CD4-positive, alpha-beta T cell treated with Interleukin-4 for 4 hours (primary cell): ENCODE measurements at places on chromosomes 12 and 14.

DNA sequence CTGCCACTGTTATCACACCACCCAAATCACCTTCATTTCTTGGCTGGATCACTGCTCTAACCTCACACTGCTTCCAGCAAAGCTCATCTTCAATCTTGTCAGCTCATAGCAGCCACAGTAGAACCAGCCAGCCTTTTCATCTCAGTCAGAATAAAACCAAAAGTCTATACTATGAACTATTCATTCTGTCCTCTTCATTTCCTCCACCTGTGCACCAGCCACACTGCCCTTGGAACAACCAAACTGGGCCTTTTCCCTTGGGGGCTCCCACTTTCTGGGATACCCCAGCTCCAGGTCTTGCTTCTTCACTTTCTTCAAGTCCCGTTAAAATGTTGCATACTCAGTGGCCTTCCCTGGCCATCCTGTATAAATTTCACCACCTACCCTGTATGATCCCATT lies 234.4 kb upstream of the DAAM1 start:
- DNase-seq: no peak

DNA sequence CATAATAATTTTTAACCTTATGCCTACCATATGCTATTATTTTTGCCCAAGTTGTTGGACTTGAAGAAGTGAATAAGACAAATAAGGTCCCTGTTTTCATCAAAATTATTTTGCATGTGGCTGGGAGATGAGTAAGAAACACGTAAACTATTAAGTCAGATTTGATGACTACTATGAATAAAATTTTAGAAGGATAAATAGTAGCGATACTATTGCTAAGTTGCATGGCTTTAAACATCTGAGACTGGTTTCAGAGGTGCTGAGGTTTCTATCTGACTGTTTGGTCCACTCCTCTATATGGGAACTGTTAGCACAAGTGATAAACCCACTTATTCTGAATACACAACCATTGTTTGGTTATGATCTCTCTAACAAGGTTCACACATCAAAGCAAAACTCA lies 674.3 kb upstream of the MDGA2 start:
- DNase-seq: no peak

- DNase-seq: no peak
Measured at GRCh38 chr12:11609045-11609444, 40.4 kb upstream of the ETV6 start.

GRCh38 chr12:116122628-116123027 lies 154.9 kb downstream of the MED13L start:
- no peak for DNase-seq

DNA sequence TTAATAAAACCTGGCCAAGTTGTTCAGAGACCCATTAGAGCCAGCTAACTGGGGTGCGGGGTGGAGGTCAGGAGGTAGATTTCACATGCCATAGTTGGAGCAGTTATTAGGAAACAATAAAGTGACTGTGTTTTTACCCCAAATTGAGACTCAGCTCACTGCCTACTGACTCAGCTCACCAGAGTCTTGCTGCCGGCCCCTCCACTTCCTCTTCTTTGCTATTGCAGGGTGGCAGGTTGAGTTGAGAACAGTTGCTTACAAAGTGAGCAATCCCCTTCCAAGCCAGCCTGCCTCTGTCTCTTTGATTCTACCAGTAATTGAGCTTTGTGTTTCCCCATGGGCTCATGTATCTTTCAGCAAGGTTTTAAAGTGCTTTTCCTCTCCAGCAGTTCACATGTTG lies 12.9 kb downstream of the ST8SIA1 start:
- DNase-seq: peak; percentile 64

DNA sequence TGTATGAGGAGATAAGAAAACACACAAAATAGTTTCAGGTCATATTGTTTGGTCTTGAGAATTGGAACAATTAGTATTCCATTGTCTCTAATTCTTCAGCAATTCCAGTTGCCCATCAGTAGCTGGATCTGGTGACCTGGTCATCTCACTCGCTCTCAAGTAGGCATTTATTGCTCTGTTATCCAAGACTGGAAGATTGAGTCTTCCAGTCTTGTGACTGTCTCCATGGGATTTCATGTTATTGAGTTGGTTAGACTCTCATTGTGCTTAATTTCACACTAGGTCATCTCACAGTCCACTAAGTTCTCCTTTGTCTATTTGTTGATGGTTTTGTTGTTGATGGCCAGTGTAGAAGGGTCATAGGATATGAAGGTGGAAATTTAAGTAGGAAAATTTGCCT lies 47.5 kb downstream of the FBXO34 start:
- DNase-seq: no peak

GRCh38 chr12:61161961-61162360 lies 1098.2 kb upstream of the USP15 start:
- DNase-seq: no peak

- no peak for DNase-seq
Measured at GRCh38 chr12:128009108-128009507, 257.9 kb upstream of the TMEM132C start.

- DNase-seq: no peak
Measured at GRCh38 chr12:19972325-19973288, 395.7 kb upstream of the PDE3A start.

- no peak for DNase-seq
Measured at GRCh38 chr12:49547090-49547690, 8.4 kb downstream of the KCNH3 start.

- no peak for DNase-seq
Measured at GRCh38 chr12:11661491-11662089, 12.1 kb downstream of the ETV6 start.

DNA sequence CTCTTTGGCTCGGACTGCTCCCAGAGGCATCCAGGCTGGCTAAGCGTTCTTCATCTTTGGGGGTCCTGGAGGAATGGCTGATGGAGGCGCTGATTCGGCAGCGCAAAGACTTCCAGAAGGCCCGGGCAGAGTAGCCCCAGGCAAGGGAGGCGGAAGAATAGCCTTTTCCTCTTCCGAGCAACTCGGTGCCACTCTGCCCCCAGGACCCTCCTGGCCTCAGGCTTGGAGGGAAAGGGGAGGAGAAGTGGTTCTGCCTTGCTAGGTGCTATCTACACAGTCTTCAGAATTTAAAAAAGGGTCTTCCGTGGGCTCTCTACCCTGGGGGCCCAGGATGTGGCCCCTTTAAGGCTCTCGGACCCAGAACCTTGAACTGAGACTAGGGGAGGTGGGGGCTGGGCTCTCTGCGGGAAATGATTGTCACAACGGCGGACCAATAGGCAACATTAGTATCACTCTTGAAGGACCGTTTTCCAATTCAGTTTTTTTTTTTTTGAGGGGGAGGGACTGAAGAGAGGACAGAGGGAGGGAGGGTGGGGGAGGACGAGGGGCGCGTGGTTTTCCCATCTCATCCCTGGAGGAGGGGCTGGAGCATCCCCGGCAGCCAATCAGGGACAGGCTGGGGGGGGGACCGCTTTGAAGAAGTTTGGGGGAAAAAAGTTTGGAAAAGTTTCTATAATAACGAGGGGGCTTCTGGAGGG lies at the start of gene NFATC4:
Gene NFATC4 (plus strand): TSS at position 671 of the 698 bp plus-strand sequence. CDS start 157 bp downstream, outside the sequence.
- no peak for DNase-seq

DNA sequence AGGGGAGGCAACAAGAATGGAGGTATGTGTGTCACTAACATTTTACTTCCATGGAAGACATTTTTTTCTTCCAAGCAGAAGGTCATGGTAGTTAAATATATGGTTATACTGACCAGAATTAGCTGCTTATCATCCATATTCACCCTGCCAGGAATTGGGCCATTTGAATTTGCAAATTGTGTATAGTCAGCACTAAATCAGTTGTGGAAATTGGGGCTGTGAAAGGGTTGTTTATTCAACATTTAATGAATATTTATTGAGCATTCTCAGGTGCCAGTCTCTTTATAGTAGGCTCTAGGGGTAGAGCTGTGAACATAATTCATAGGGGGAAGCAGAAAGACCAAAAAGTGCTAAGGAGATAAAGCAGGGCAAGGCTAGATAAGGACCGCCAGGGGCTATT lies 38.0 kb downstream of the METAP2 start:
- no peak for DNase-seq

- no peak for DNase-seq
Measured at GRCh38 chr12:58602179-58602578, 318.1 kb downstream of the LRIG3 start.

DNA sequence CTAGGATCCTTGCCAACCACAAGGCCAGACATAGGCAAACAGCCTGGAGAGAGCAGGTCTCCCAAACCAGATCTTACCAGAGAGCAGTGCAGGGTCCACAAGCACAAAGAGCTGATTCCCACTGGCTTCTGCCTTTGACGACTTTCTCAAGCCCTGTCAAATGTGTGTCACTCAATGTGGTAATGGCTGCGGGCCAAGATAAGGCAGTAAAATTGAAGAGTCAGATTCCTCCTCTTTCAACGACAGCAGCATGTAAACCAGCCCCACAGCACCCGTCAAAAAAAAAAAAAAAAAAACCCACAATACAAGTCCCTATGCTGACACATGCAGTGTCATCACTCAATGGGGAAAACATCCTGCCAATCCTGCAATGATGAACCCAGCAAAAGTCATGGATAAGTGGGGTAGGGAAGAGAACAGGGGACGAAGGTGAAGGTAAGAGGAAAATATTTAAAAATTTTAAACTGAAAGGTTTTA lies at the start of gene STON2:
Gene STON2 (minus strand): TSS at position 123 of the 477 bp plus-strand sequence. CDS start 1,942 bp downstream, outside the sequence.
- no peak for DNase-seq

DNA sequence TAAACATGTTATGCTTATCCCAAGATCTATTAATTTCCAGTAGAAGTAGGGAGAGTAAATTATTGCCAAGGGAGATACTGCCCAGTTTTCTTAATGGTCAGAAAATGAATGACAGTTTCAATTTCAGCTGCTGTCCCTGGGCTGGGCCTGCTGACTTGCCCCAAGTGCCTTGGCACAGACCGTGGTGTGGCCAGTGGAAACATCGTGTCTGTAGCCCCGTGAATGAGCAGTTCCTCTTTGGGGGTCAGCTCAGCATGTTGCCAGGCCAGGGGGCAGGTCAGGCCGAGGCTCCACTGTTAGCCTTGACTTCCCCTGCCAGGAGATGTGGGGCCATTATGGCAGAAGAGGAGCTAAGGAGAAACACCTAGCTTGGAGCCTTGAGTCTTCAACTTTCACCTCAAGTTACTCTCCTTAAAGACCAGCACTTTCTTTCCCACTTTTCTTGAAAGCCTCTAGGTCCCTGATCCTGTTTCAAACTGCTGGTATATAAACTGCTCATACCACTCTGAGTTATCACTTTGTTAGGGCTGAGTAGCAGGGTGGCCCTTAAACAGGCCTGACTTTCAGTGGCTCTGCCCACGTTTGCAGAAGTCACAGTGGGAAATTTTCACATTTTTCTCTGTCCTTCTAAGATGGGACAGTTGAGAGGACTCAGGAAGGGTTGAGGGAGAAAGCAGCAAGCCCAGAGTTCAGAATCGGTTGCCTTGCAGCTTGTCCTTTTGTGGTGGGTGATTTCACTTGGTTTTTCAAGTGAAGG lies 73.2 kb downstream of the SUSD6 start:
- DNase-seq: no peak

GRCh38 chr14:74867673-74868072 lies 8.3 kb downstream of the PROX2 start:
- DNase-seq: peak; percentile 43

DNA sequence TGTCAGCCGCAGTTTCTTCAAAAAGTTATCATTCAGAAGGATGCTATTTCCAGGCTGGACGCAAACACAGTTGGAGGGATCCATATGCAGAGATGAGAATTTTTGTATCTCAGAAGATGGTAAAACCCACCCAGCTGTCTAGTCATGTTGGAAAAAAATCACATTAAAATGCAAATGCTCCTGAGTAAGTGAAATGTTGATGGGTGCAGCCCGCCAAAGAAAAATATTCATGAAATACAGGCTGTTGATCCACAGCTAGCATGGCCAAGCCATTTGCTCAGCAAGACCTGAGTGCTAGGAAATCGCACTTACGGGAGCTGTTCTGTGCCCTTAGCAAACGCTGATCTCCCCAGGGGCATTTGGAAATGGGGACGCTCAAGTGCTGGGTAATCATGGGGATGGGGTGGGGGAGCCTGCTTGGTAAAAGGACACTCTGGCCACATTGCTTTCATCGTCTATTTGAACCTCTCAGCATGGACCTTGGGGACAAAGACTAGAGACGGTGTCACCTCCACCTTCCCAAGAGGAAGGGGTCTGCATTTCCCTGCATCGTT lies 25.7 kb downstream of the TUNAR start:
- no peak for DNase-seq

- DNase-seq: peak; percentile 24
Measured at GRCh38 chr14:67532998-67533753, at the start of gene PLEKHH1. Gene PLEKHH1, plus strand, starts transcription at chr14:67533290. Its CDS starts 8,578 bp downstream, at chr14:67541868.
